ENCODE measurements at places on chromosomes 1 and 21.

DNA sequence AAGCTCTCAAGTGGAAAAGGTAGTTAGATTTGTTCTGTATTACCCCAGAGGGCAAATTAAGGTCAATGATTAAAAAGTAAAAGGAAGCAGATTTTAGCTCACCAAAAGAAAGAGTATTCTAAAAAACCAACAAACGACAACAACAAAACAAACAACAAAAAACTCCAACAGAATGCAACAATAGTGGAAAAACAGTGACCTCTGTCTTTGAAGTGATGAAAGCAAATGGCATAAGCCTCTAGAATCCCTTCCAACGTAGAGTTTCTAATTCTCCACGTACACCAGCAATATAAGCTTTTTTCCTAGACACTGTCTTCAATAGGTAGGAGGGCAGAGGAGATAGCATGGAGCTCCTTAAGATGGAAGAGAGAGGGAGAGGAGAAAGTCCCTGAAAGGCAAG, 359.1 kb downstream of the TTLL7 start:
- no peak for DNase-seq

GRCh38 chr1:113875714-113876113, 4.2 kb upstream of the PTPN22 start:
- DNase-seq: no peak

DNA sequence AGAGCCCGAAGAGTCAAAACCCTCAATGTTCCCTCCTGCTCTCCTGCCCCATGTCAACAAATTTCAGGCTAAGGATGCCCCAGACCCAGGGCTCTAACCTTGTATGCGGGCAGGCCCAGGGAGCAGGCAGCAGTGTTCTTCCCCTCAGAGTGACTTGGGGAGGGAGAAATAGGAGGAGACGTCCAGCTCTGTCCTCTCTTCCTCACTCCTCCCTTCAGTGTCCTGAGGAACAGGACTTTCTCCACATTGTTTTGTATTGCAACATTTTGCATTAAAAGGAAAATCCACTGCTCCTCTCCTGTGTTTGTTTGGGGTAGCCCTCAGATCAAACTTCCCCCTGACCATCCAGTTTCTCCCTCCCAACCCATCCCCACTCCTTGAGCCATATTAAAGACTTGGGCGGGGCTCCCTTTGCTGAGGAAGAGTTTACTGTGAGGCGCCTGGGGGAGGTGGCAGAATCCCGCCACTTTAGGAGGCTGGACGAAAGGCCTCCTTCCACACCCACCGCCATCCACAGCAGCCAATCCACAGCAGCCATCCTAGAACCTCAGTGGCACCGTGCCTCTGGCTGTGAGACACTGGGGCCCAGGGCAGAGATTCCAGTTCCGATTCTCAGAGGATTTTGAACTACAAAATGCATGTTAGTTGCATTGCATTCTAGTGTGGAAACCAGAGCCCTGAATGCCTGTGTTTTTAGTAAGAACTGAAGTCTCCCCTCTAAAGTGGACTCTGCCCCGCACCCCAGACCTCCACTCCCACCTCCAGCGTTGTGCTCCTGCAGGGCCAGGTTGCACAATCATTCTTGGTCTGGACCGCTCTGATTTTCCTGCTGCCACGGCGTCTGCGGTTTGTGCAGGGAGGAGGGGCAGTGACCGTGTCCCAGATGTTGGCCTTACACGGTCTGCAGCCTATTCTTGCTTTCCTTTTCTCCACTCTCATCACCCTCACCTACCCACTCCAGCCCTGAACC, 3.0 kb downstream of the OLFML3 start:
- no peak for DNase-seq

- DNase-seq: no peak
Observed at GRCh38 chr1:175861626-175862367, 118.4 kb upstream of the TNR start.

DNA sequence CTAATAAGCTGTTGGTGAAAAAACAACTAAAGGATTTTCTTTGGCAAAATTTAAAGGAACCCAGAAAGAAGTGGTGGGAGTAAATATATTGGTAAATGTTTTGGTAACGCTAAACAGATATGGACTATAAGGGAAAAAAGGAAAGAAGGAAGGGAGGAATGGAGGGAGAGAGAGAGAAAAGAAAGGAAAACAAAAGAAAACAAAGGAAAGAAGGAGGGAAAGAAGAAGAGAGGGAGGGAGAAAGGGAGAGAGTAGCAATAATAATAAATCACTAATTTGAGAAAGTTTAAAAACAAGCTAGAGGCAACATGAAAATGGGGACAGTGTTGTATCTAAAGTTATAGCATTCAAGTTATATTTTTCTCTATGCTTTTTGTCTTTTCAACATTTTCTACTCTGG, 43.6 kb upstream of the RCOR3 start:
- no peak for DNase-seq

DNA sequence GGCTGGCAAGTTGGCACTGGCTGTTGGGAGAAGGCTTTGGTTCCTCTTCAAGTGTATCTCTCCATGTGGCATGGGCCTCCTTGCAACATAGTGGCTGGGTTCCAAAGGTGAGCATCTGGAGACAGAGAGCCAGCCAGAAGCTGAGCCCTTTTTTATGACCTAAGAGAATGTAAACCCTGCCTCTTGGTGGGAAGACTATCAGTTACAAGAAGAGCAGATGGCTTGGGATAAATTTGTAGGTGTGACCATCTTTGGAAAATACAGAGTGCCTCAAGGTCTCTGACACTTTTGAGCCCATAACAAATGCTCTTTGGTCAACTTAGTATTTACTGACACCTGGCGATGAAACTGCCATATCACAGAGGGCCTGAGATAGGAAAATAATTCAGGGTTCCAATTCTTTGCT, 31.4 kb upstream of the PRELP start:
- DNase-seq: peak; percentile 15

DNA sequence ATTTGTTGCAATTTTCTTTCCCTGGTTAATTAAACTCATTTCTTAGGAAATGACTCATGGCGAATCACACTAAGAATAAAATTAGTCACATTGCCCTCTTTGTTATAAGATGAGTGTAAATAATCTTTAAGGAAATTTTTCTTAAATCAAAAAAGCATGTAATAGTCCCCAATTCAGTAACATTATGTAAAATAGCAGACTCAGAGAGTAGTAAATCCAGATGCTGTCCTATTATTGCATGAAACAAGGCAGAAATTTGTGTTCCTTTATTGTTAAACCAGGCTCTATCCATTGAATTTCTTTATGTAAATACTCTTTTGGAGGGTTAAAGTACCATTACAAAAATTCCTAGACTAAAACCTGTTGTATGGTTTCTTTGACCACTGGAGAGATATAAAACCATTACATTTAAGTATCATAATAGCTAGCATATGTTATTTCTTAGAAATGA, 154.5 kb upstream of the C1orf87 start:
- DNase-seq: no peak

DNA sequence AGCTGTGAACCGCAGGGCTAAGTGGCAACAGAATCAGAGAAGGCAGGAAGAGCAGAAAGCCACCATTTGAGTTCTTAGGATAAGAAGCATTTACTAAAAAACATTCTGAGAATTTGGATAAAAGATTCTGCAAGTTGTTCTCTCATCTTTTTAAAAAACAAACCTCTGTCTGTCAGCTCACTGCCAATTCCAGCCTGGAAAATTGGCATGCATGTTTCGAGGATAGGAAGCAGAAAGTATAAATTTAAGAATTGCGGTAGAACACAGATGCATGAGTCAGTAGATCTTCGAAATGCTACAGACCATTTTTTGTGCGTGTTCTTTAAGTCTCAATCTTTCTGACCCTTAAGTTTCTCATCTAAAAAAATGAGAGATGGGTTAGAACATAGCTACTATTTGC, 544.5 kb upstream of the DAB1 start:
- DNase-seq: no peak

GRCh38 chr1:119489201-119489600, 17.8 kb upstream of the HSD3B1 start:
- DNase-seq: no peak

GRCh38 chr1:51170342-51170741, 65.7 kb upstream of the RNF11 start:
- DNase-seq: no peak

GRCh38 chr1:160761046-160761445, 22.0 kb downstream of the SLAMF7 start:
- no peak for DNase-seq

GRCh38 chr21:25462517-25462971, 144.7 kb downstream of the MRPL39 start:
- DNase-seq: no peak

DNA sequence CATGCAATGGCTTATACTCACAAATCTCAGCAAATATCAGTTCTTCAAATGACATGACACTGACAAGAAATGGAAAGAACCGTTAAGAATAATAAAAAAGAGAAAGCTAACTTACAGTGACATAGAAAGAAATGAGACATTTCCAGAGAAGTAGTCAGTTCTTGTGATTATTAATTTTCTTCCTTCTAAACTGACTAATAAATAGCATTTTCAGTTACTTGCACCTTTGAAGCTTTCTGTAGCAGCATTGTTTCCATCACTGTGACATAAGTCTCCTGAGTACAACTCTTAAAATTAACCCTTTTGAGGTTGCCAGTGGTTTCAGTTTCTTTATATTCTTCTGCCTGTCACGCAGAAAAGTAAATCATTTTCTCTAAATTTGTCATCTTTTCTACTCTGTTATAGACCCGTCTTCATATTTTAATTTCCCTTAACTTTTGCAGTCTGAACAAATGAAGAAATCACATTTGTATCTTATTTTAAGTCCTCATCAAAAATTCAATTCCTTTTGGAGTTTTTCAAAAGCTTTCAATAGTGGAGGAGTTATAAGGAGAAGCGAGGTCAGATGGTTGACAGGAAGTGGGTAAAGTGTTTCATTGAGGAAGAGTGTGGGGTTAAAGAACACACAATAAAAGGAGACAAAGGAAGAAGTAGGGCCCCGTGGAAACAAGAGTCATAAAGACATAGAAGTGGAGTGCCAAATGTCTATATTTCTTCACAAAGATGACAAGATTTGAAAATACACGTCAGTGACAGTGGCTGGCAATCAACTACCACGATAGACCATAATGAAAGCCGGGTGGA, 57.9 kb upstream of the S1PR1 start:
- DNase-seq: no peak

DNA sequence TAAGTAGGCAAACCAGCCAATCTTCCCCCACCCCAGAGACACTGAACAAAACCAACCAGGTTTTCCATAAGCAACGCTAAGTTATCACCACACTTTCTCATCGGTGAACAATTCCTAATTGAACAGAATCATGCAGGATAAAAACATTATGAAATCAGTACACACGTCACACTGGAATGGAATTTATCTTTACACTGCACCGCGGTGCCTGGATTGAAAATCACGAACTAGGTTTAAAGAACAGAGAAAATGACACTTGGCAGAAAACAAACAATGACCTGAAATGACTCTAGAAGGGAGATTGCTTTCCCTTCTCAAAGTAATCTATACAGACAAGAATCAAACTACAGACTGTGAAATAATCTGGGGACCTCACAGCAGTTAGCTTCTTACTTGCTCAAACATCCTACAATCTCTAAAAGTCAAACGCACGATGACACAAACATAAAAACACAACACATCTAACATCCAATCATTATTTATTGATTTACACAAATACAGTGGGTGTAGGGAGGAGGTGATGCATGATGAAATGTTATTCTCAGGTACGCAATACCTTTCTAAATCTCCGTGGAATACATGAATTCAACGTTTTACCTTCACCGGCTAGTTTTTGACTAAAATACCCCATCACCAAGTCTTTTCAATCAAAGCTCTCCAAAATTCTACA, 1.9 kb downstream of the EIF4G3 start:
- DNase-seq: no peak

GRCh38 chr1:179807291-179807690, 64.2 kb downstream of the FAM163A start:
- DNase-seq: no peak

DNA sequence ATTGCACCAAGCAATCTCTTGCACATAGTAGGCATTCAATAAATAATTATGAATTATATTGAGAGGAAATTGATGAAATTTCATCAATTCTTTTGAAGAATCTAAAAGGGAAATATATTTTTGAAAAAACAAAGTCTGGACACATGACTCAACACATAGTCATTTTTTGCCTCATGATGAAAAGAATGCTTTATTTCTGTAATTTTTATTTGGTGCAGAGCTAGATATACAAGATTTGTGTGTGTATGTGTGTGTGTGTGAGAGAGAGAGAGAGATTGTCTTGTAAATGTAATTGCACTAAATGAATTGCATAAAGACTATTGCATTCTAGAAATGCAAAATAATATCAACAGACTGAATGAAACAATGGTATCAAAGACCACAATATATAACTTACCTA, 206.2 kb upstream of the C1orf87 start:
- DNase-seq: no peak

DNA sequence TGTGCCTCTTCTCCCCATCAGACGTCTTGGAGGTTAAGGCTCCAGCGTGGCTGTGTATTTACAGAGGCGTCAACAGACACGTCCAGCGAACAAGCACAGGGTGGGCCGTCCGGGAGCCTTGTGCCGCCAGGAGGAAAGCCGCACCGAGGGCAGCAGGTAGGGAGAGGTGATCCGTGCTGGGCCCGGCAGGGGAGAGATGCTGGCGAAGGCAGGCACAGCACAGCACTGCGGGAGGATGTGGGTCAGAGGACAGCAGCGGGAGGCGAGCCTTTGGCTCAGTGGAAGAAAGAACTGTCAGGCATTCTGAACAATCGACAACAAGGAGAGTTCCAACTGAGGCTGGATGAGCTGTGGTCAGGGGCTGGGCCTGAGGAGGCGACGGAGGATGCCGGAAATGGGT, 144.1 kb upstream of the TNR start:
- DNase-seq: no peak

GRCh38 chr1:93321720-93322119, 24.0 kb upstream of the DR1 start:
- DNase-seq: no peak

- DNase-seq: no peak
Observed at GRCh38 chr1:89351597-89352311, 12.1 kb upstream of the GBP6 start.

GRCh38 chr1:204828352-204828850, 42.3 kb upstream of the NFASC start:
- peak; percentile 55 for DNase-seq

GRCh38 chr1:180851995-180852887, 60.5 kb upstream of the KIAA1614 start:
- DNase-seq: no peak

DNA sequence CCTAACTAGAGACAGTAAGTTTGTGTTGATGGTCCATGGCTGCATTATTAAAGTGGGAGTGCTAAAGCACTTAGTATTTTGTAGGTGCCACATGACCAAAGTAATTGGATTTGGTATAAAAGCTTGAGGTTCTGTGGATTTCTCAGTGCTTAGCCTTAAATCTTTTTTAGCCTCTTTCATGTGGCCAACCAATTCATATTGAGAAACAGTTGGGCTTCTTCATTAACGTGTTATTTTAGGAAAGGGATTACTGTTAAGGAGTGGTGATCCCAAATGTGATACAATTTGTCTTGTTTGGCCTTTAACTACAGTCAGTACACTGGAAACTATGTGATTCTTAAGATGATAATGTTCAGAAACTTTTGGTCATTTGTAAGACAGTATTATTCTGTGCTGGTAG, 25.5 kb downstream of the MAN1A2 start:
- DNase-seq: no peak

DNA sequence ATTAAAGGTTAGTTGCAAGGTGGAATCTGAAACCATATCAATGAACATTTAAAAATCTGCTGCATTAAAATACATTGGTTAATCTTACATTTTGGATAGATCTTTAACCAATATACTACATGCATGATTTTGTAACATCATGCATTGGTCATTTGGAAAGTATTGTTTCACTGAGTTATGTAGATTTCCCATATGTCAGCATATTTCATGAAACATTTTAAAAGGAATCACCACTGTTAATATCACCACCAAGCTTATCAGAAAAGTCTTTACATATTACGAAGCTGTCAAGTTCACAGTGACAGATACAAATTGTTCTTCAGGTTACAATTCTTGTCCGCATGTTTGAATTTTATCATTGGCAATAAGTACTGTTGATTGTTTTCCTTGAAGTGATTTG, 89.9 kb upstream of the ADGRL2 start:
- no peak for DNase-seq

All from NCI-H1694 (cell line).